ENCODE measurements at places on chromosomes 1 and 21.

DNA sequence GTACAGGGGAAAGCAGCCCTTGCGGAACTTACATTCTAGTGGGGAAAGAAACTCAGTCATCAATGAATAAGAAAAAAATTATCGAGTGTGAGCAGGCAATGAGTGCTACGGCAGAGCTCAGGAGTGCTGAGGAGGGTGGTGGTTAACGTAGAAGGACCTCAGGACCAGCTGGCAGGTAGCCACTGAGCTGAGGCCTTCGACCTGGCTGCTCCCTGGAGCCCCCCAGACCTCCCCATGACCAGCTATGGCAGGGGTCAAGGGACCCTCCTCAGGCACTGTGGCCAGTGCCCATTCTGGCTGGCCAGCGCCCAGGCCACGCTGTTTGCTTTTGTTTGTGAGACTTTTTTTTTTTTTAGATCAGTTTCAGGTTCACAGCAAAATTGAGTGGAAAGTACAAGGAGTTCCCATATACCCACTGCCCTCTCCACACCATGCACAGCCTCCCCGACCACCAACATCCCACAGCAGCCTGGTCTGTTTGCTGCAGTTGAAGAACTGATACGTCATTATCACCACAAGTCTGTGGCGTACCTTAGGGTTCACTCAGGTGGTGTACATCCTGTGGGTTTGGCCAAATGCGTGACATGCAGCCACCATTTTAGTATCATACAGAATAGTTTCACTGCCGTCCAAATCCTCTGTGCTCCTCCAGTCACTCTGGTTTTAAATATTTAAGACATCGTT is 11.8 kb upstream of the TTC22 start:
- DNase-seq: no peak

DNA sequence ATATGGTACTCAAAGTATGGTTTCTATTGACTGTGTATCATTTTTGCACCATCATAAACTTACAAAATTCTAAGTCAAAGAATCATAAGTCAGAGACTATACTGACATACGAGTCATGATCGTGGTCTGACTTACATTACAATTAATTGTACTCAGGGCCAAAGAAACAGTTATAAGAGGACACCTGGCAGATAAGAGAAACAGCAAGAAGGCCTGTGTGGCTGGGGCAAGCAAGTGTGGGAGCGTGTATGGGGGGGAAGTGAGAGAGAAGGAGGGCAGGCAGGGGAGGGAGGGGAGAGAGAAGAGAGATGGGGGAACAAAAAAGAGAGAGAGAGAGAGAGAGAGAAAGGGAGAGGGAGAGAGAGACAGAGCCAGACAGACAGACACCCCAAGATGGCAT is 70.9 kb downstream of the RERE start:
- no peak for DNase-seq

DNA sequence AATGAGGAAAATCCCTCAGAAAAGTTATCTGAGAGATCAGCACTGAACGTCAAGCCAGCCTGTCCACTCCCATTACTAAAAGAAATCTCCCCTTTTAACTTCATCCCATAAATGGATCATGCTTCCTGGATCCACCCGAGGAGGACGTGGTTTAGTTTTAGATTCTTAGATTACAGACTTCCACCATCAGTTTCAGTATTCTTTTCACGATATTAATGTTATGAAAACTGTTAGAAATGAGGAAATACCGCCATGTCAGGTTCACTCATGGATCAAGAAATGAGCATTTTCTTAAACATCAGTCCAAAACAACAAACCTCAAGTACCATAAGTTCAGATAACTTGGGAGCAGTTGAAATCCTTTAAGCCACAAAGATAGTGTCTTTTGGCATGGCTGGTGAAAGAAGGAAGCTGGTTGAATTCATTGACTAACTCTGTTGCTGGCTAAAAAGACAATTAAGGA is 49.8 kb downstream of the NFIA start:
- DNase-seq: no peak

- DNase-seq: no peak
Observed at GRCh38 chr1:178733972-178734371, 8.9 kb downstream of the RALGPS2 start.

- peak; percentile 96 for DNase-seq
Observed at GRCh38 chr1:7401814-7402547, 369.1 kb upstream of the VAMP3 start.

DNA sequence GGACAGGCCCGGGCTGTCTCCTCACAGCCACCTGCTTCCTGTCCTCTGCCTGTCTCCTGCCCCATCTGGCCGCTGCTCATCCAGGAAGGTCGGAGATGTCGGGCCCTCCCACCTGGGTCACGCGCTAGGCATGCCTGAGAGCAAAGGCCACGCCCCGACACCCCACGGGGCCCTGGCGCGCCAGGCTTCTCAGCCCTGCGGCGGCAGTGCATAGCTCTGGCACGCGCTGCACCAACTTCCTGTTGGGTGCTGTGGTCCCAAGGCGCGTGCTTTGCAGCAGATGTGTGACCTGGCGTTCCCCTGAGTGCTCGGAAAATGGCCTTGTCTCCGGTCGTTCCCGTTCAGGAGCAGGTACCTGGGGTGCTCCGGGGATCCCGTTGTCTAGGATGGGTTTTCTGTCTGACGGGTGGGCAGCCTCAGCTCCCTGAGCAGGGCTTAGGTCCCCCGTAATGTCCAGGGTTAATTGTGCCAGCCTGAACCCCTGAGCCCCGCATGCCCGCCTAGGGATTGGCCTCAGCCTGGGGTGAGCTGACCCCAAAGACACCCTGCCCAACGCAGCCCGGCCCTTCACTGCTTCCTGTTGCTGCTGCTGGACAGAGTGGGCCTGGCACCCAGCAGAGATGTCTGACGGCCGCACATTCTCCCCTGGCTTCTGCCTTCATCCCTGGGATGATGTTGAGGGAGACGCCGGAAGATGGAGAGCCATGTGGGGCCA is 19.4 kb upstream of the KCNAB2 start:
- DNase-seq: no peak

GRCh38 chr21:42198929-42199867 is 19.7 kb upstream of the ABCG1 start:
- peak; percentile 43 for DNase-seq

GRCh38 chr21:15826147-15826780 is 96.5 kb downstream of the USP25 start:
- peak; percentile 33 for DNase-seq

DNA sequence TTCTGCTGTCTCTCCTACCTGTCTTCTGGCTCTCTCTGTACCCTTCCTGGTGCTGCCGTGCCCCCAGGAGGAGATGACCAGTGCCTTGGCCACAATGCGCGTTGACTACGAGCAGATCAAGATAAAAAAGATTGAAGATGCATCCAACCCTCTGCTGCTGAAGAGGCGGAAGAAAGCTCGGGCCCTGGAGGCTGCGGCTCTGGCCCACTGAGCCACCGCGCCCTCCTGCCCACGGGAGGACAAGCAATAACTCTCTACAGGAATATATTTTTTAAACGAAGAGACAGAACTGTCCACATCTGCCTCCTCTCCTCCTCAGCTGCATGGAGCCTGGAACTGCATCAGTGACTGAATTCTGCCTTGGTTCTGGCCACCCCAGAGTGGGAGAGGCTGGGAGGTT is 38.1 kb upstream of the IL19 start:
- DNase-seq: no peak

DNA sequence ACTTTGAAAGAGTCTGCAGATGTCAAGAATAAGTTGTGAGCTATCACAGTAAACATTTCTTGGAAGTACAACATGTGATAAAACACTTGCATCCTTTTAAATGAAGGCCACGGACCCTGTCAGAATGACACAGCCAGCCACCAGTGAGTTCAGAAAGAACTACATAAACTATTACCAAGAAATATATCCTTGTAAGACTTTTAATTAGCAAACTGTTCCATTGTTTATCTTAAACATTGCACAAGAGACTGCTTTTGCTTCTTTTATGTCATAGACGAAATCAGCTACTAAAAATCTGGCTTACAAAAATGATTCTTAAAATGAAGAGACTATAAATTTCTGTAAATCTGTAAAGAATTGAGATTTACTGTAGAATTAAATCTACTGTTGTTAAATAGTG is 17.9 kb downstream of the LRRC7 start:
- no peak for DNase-seq

GRCh38 chr1:214004014-214004413 is 16.2 kb downstream of the PROX1 start:
- DNase-seq: no peak

DNA sequence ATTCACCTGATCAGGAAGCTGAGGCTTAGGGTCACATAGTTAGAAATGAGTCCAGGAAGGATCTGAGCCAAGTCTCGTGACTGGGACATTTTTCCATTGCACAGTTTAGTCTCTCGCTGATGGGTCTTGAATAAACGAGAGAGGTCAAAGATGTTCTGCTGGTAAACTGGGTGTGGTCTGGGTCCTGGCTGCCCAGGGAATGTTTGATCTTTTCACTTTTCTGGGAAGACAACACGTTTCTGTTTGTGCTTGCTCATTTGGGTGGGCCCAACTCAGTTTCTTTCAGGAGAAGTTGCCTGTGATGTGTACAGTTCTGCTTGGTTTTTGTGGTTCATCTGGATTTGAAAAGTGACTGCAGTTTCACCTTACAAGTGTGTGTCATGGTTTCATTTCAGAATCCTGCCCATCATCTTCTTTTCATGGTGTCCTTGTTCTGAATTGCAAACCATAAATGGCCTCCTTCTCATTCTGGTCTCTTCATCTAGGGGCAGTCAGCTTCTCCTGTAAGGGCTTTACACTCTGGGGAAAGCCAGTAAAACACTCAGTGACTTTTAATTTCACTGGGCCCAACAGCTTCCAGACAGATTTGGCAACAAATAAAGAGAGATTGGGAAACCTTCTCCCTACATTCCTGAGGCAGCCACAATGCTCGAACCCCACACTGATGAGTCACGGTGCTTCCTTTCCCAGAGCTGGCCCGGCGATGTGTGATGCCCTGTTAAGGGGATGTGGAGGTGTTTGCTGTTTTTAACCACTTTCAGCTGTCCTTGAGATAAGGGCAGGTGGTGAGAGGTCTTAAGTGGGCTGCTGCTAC is 7.2 kb upstream of the TACSTD2 start:
- DNase-seq: peak; percentile 98

DNA sequence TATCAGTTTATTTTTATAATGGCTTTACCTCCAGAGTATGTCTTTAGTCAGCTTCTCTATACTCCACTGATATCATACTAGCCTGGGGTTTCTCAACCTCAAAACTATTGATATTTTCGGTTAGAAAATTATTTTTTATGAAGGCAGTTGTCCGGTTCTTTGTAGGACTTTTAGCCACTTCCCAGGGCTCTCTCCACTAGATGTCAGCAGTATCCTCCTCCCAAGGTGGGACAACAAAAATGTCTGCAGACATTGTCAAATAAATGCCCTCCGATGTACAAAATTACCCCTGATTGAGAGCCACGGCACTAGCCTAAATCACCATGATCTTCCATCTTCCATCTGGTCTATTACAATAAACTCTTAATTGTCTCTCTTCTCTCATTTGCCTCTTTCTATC is 4.1 kb upstream of the GRIK1 start:
- DNase-seq: no peak

DNA sequence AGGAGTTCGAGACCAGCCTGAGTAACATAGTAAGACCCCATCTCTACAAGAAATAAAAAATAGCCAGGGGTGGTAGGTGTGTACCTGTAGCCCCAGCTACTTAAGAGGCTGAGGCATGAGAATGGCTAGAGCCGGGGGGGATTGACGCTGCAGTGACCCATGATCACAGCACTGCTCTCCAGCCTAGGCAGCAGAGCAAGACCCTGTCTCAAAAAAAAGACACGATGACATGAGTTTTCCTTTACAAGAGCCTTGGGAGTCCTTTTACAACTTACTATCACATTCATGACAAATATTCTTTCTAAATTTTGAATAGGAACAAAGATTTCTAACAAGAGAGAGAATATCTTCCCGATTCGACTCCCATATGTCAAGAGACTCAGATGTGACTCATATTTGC is 3.3 kb upstream of the BRWD1 start:
- no peak for DNase-seq

DNA sequence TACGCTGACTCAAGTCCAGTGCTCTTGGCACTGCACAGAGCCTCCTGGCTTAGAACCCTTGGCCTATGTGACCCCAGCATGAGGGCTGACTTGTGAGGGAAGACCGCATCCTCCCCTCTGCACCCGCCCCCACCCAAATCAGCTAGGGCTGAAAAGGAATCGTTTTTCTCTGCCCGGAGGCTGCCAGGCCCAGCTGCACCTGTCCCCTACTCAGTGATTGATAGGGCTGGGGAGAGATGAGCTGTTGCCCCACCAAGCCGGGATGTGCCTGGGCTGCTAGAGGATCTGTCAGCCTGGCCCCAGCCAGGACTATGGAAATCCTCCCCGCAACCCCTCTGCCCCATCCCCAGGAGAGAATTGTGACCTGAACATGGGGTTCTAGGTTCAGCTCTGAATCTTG is 20.6 kb downstream of the MYOG start:
- no peak for DNase-seq

DNA sequence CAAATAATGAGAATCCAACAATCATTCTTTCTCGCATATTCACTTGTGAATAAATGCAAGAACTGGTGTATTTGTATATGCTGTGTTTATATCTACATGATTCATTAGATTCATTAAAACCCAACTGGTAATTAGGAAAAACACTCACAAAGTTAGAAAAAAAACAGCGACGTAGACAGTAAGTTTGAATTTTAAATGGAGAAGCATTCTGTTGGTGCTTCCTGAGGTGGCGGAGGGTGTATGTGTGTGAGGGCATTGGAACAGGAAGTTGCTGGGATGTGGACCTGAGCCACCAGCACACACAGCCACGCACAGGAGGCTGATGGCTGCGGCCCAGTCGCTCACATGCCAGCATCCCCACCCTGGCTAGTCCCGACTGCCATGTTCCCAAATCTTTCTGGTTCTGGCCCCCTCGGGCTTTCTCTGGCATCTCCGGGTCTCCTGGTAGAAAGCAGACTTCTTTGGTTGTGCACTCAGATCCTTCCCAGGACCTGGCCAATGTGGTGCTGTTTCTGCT is 121.6 kb upstream of the IRF2BP2 start:
- DNase-seq: no peak

GRCh38 chr21:17539323-17539722 is 26.5 kb downstream of the CXADR start:
- no peak for DNase-seq

DNA sequence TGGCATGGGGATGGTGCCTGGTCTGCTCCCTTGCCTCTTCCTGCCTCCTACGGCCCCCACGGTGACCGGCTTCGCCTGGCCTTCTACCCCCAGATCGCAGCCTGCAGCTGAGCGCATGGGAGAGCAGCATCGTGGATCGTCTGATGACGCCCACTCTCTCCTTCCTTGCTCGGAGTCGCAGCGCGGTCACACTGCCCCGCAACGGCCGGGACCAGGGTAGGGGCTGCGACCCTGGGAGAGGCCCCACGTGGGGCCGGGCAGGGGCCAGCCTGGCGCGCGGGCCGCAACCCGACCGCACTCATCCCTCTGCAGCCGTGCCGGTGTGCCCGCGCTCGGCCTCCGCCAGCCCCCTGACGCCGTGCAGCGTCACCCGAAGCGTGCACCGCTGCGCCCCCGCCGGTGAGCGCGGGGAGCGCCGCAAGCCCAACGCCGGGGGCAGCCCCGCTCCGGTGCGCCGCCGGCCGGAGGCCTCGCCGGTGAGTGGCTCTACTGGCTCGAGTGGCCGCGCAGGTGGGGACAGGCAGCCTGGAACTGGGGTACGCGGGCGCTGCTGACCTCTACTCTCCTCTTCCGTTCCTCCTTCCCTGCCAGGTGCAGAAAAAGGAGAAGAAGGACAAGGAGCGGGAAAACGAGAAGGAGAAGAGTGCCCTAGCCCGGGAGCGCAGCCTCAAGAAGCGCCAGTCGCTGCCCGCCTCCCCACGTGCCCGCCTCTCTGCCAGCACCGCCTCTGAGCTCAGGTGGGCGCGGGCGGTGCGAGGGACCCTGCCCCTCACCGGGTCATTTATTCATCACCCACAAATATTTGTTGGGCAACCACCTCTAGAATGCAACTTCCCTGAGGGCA is 20.4 kb downstream of the MAP7D1 start:
- DNase-seq: no peak

- DNase-seq: no peak
Observed at GRCh38 chr1:212600980-212601379, 7.6 kb upstream of the ATF3 start.
